ENCODE measurements at places on chromosomes 6 and 20.

DNA sequence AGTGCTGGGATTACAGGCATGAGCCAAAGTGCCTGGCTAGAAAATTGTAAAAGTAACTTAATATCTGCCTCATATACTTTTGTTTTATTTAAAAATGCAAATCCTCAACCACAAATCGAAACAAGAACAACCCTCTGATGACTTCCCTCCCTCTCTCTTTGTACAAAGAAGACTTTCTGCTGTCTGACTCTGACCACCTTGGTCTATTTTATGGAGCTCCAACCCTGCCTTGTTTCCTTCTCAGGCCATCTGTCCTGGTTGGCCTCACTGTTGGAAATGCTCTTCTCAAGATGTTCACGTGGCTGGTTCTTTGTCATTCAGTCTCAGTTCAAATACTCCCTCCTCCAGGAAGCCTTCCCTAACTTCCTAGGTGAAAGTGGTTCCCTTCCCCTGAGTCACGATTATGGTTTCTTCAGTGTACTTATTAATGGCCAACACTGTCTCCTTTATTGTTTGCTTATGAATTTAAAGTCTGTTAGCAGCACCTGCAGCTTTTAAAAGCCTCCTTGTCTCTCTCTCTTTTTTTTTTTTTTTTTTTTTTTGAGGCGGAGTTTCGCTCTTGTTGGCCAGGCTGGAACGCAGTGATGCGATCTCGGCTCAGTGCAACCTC lies 151.5 kb upstream of the SALL4 start:
- DNase-seq, result no peak

- no peak for DNase-seq
Measured at GRCh38 chr6:106997392-106998158, 23.0 kb upstream of the CD24 start.

- DNase-seq, result no peak
Measured at GRCh38 chr6:138036111-138036510, 71.1 kb downstream of the PERP start.

- no peak for DNase-seq
Measured at GRCh38 chr6:147909640-147910039, 401.1 kb downstream of the SAMD5 start.

DNA sequence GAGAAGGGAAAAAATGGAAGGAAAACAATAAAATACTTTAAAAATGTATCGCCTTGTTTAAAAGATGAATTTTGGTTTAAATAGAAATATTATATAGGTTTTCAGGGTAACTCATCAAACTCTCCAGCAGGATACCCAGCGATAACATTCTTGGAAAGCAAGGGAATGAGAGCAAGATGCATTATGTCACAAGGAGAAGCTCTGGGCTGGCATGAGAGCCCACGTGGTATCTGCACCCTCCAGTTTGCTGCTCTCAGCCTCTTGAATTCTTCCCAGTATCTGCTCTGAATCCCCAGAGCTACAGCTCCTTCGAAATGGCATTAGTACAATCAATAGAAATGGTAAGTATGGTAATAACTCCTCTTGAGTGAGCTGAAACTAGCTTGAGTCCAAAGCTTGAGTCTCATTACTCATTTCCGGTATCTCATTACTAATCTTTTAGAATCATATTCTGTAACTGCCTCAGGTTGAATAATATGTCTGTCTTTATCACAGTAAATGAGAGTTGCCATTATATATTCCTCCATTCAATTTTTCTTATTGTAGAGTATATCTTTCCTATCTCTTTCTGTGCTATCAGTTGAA lies 4.9 kb upstream of the TMEM242 start:
- DNase-seq, result no peak

DNA sequence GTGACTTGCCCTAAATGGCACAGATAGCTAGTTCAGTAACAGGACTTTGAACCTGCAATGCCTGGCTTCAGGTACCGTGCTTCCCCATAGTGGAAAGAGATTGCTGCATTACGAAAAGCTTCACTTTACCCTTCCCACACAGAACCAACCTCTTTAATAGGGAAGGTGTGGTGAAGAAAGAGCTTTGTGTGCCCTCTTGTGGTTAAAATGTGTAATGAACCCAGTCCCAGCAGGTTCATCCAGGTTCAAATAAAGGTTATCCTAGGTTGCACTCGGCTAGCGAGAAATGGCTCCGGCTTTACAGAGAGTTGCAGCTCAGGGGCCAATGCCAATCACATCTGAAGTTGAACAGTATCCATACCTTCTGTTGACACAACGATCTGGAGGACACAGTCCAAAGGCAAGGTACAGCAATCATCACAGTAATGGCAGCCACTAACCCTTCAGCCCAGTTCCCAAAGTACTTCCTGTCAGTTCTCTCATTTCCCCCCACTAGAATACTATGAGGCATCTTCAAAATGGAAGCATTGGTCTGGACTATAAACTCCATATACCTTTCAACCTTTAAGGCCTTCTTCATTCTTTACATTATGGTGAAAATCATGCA lies 3.0 kb downstream of the DEFB115 start:
- DNase-seq, result no peak

GRCh38 chr20:53806683-53807401 lies 213.2 kb upstream of the ZNF217 start:
- DNase-seq, result no peak

All from activated CD8-positive, alpha-beta memory T cell treated with anti-CD3 and anti-CD28 coated beads for 4 hours (primary cell).